D721Med (cell line): ENCODE measurements at places on chromosomes 12 and 14.

GRCh38 chr12:119011231-119011630, 29.9 kb downstream of the SRRM4 start:
- DNase-seq, result no peak

- DNase-seq, result no peak
Measured at GRCh38 chr12:120402217-120402616, 33.3 kb upstream of the MSI1 start.

GRCh38 chr12:33427071-33427470, 12.5 kb downstream of the SYT10 start:
- DNase-seq, result no peak

GRCh38 chr12:85352016-85352415, 72.0 kb downstream of the ALX1 start:
- no peak for DNase-seq

DNA sequence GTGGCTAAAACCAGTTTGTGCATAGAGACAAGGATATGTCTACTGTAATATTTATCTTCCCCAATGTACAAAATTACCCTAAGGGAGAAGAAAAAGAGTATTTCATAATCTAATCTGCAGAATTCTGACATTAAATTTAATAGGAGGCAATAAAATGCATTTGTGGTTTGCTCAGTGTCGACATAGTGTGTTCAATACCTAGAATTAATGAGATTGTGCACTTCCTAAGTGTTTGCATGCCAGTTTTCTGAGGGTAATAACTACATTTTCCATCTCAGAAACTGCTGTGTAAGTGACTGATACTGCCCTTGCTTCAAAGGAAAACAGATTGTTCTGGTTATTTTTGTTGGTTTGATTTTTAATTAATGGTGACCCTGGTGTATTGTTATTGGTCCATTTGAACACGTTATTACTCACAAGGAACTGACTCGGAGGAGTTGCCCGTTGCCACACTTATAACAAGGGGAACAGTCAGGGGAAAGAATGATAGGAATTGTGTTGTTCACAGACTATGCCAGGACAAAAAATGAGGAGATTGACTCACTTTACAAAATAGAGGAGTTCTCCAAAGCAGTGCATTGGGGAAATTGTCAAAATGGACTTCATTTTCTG, 960.3 kb upstream of the TMEM132C start:
- DNase-seq, result no peak

- no peak for DNase-seq
Measured at GRCh38 chr12:52259657-52260243, 14.7 kb upstream of the KRT86 start.

DNA sequence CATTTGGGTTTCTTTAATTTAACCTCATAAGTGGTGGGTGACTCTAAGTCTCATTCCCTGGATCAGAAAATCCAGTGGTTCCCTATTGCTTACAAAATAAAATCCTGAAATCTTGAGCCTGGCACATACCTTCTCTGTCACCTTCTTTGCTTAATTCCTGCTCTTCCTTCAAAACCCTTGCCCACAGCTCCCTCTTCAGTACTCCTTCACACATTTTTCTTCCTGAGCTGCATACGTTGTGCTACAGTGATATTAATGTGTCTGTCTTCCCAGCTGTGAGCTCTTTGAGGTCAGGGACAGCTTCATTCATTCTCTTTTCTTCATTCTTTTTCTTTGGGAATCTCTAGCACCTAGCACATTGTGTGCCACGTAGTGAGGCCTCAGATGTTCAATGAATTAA, 9.5 kb downstream of the TSPAN11 start:
- DNase-seq, result no peak

GRCh38 chr14:97379091-97379531, 581.9 kb downstream of the VRK1 start:
- DNase-seq, result no peak

DNA sequence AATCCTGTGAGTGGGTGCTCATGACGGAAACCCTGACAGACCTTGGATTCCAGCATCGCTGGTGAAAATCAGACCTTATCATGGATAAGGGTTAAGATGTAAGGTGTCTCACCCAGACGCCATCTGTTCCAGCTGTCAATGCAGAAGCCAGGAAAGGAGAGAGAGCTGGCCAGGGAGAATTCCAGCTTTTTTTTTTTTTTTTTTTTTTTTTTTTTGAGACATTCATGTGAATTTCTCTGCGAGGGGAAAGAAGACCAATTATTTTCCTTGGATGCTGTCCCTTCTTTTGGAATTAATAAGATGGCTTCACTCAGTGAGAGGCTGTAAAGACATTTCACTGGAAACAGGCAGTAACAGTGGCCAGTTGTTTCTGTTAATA, 1.8 kb downstream of the TRAF3 start:
- DNase-seq, result no peak

GRCh38 chr12:111444925-111445725, 39.4 kb downstream of the SH2B3 start:
- no peak for DNase-seq

GRCh38 chr14:92625213-92625612, 111.6 kb downstream of the RIN3 start:
- no peak for DNase-seq

DNA sequence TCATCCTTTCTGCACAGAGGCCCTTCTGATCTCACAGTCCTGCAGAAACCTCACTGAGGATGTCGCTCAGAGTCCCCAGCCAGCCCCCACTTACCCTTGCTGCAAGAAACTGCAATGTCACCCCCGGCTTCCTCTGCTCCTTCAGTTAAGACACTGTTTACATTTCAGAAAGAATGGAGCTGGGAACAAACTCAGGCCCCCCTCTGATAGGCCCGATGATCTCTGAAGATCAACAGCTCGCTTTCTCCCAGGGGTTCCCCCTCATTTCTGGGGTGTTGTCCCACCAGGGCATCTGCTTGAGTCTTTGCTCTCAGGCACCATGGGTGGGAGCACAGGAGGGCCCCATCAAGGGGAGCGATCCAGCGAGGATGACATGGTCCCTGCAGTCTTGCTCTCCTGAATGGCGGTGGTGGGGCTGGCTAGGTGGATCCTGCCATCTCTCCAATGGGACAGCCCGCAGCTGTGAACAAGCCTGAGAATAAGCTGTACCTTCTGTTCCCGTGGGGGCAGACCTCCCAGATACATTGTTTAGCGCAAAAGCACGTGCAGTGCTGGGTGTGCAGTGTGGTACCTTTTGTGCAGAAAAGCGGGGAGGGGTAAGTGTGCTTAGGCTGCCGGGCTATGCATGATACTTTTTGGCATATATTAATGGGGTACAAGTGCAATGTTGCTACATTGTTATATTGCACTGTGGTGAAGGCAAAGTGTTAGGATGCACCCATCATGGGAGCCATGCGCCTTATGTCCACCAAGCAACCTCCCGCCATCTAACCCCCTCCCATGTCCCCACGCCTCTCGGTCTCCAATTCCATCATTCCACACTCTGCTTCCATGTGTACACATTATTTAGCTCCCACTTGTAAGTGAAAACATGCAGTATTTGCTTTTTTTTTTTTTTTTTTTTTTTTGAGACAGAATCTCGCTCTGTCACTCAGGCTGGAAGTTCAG, 6.7 kb upstream of the NCOR2 start:
- DNase-seq, result no peak

GRCh38 chr12:60279221-60279620, 683.4 kb downstream of the SLC16A7 start:
- DNase-seq, result no peak

GRCh38 chr12:108526482-108527165, 11.5 kb downstream of the FICD start:
- no peak for DNase-seq

GRCh38 chr14:24377126-24377525, 9.1 kb downstream of the NFATC4 start:
- no peak for DNase-seq

GRCh38 chr14:59221568-59221967, 33.1 kb downstream of the DAAM1 start:
- no peak for DNase-seq

DNA sequence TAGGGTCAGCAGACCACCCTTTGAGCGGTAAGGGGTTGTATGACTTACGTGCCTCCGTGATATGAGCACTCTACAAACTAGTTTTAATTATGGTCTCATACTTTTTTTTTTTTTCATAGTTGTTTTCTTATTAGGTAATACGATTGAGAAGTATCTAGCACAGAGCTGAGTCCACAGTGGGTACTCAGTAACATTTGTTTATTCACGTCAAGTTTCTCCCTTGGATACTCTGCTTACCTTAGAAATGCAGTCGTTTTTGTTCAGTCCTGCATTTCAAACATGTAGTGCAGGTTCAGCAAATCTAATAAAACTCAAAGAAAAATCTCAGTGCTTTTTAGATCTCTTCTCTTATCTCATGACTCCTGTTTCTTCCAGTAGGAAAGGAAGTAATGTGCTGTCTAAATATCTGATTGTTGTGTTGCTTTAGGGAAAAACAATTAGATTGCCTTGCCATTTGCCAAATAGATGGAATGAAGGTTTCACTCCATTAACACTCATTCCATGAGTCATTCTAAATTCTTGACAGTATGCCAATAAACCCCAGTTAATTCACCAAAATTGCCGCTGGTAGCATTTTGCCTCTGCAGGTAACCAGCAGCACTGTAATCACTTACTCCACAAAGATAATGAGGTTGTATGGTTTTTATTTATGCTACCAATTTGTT, 118.9 kb downstream of the PTCSC3 start:
- DNase-seq, result no peak

GRCh38 chr12:4265280-4265679, 8.3 kb upstream of the CCND2 start:
- no peak for DNase-seq

DNA sequence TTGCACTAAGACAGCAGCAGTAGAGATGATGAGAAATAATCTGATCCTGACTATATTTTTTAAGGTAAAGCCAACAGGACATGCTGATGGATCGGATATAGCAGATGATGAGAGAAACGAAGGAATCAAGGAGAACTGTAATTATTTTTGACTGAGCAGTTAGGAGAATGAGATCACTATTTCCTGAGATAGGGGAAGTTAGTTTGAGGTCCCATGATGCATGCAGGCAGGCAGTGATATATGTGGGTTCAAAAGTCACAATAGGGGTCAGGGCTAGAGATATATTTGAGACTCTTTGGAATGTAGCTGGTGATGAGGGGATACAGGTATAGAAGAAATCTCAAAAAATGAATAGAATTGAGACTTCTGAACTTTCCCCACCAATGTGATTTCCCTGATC, 107.6 kb downstream of the GTF2A1 start:
- no peak for DNase-seq

- no peak for DNase-seq
Measured at GRCh38 chr12:49367381-49368239, at the start of gene SPATS2. SPATS2 (plus strand) TSS chr12:49367462; CDS start chr12:49461013, 93,551 bp downstream.

- DNase-seq, result no peak
Measured at GRCh38 chr14:56855891-56856461, 45.7 kb upstream of the OTX2 start.

DNA sequence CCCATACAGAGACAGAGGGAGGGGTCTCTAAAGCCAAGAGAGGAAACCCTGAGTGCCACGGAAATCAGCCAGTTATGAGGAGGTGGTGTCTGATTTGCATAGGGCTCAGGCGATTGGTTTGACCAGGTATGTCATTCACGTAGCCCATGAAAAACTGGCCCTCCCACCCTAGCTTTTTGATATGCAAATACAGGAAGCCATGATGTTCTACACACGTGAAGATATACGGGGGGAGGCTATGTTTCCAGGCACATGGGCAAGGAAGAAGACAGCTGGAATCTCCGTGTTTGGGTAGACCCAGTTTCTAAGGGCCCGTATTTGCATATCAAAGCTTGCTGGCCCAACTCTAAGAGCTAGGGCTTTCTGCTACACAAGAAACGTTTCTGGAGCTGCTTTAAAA, 717.8 kb upstream of the SEL1L start:
- no peak for DNase-seq

DNA sequence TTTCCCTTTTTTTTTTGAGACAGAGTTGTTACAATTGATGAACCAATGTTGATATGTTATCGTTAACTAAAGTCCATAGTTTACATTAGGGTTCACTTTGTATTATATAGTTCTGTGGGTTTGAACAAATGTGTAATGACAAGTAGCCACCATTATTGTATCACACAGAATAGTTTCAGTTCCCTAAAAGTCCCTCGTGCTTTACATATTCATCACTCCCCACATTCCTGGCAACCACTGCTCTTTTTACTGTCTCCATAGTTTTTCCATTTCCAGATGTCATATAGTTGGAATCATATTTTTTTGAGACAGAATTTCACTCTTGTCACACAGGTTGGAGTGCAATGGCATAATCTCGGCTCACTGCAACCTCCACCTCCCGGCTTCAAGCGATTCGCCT, 12.5 kb downstream of the HSD17B6 start:
- no peak for DNase-seq

- DNase-seq, result peak; percentile 53
Measured at GRCh38 chr14:69877492-69877891, 1.7 kb upstream of the SMOC1 start.

DNA sequence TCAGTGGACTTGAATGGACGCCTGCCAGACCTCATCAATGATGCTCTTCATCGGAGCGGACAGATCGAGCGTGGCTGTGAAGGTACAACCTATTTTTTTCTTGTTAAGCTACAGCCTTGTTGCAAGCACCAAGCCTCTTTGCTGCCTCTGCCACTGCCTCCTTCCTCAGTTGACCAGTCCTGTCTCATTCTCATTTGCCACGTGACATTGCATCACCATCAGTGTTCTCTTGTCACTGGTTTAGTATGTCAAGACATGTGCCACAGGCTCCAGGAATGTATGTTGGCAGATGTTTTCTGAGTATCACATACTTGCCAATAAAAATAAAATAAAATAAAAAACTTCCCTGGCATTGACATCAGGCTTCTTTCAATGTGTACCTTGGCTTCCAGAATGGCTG, 798.1 kb downstream of the NRXN3 start:
- no peak for DNase-seq

DNA sequence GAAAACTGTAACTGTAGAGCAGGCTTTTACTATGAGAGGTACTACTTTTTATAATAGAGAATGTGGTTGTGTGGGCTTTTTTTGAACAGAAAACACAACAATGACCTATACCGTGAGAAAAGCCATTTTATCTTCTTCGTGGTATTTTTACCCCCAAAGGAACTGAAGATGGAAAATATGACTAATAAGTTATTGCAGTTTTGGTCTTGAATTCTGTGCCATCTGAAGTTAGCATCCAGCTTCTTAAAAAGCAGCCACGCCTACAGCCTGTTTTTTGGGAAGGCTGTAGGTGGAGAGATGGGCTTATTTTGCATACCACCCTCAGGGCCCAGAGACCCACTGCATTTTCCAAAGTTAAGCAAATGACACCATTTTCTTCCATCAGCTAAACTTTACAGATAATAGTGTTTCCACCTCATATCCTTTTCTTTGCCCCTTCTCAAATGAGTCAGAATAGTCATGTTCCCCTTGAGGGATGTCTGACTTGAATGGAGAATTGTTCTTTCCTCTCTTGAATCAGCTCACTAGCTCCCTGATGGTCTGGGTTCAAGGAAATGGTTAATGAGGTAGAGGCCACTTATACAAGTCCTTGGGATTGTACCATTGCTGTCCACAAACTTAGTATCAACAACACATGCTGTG, 53.0 kb downstream of the TBC1D30 start:
- no peak for DNase-seq

GRCh38 chr12:132698341-132698740, 11.0 kb downstream of the PXMP2 start:
- DNase-seq, result no peak

GRCh38 chr12:102811110-102811737, 105.8 kb downstream of the PAH start:
- DNase-seq, result no peak
